Activated CD4-positive, alpha-beta T cell treated with anti-CD3 and anti-CD28 coated beads for 24 hours (primary cell): ENCODE measurements at places on chromosomes 12 and 14.

- no peak for DNase-seq
Observed at GRCh38 chr14:90388437-90388836, 8.4 kb upstream of the CALM1 start.

GRCh38 chr14:100532154-100532861 is 54.9 kb downstream of the BEGAIN start:
- DNase-seq: no peak

DNA sequence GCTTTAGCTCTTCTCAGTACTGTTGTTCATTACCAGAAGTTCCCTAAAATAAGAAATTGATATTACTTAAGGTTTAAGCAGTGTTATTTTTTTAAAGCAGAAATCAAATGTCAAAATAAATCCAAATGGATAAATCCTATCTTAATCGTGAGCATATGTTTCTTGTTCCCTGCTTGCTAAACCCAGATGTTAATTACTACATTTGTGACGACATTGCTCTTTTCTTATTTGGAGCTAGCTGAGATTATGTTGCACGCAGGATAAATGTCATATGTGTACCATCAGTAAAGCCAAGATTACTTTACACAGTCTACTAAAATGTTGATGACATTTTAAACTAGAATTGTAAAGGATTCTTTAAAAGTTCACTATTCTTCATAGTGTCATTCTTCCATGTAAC is 157.5 kb downstream of the PLCZ1 start:
- DNase-seq: no peak

DNA sequence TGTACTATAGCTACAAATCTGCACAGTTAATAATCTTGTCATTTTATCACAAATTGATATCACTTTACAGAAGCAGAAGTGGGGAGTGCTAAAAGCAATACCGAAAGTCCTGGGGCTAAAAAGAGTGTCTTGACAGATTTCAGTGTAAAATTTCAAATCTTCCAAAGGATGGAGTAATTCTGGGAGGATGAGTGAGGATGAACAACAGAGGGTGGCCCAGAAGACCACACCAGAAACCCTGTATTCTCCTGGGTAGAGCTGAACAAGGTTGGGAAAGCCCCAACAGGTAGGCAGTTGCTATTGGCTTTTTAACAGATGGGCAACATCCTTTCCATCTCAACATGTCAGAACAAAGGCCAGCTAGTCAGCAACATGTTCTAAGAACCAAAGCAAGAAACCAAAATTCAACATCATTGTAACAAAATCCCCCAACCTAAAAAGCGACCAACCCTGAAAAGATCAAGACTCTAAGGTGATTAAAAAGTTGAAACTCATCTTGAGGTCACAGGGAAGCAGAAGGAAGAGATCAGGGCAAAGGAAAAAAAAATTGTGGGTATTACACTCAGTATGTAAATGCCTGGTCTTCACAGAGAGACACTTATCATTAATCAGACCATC is 38.8 kb downstream of the CBX5 start:
- no peak for DNase-seq

DNA sequence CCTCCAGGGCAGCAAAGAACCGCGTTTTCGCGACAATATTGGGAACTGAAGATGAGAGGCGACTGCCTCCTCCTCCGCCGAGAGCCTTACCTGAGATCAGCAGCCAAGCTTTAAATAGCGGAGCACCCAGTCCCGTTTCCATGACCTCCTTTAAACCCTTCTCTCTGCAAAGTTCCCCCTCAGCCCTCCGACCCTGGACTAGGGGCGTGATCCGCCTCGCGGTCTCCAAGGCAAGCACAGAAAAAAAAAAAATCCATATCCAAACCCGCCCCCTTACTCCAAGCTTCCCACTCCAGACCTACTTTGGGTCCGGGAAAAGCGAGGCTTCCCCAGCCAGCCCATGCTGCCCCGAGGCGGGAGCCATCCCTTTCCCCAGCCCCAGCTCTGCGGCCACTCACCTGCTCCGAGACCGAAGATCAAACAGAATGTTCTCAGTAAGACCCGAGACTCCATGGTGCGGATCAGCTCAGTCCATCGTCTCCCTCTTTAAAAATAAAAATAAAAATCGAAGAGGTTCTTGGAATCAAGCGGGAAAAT is 630 bp downstream of the NELL2 start:
- DNase-seq: no peak

DNA sequence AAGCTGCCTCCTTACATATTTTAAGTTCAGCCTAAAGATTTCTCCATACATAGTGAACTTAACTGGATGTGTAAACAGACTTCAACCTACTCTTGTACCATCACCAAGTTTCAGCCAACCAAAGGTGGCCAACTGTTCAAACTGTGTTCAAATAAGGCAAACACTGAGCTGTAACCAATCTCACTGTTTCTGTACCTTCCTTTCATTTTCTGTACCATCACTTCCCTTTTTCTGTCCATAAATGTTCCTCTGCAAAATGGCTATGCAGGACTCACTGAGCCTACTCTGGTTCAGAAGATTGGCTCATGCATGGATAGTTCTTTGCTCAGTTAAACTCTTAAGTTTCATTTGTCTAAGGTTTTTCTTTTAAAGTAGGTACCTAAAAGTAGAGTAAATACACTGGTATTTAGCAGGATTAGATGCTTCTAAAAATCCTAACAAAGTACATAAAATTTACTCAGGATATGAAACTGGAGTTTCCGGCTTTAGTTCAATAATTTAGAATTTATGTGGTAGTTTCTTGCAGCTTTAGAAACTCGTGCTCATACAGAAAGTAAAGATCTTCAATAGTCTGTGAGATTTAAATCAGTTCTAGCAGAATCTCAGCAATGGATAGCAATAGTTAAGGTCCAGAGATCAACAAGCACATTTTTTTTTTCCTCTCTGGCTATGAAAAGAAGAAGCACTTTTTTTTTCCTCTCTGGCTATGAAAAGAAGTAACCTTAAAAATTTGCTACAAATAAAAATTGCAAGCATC is 282.0 kb upstream of the PPFIA2 start:
- no peak for DNase-seq

DNA sequence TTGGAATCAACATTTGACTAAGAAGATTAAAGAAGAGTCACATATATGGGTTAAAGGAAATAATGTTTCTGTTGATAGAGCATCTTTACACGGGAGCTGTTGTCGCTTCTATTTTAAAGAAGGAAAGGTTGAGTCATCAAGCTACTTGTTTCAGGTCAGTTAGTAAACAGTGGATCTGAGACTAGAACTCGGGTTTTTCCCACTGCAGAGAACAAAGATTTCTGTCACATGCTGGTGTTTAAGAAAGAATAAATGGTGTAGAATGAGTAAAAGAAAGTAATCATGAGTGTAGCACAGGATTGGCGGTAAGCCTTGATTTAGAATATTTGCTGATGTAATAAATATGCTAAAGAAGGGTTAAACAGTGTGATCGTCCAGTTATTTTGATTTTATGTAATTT is 455.5 kb downstream of the AEBP2 start:
- no peak for DNase-seq

- DNase-seq: no peak
Observed at GRCh38 chr12:105476616-105477015, 146.1 kb downstream of the C12orf75 start.

GRCh38 chr14:73426877-73427276 is 31.5 kb downstream of the NUMB start:
- DNase-seq: no peak

DNA sequence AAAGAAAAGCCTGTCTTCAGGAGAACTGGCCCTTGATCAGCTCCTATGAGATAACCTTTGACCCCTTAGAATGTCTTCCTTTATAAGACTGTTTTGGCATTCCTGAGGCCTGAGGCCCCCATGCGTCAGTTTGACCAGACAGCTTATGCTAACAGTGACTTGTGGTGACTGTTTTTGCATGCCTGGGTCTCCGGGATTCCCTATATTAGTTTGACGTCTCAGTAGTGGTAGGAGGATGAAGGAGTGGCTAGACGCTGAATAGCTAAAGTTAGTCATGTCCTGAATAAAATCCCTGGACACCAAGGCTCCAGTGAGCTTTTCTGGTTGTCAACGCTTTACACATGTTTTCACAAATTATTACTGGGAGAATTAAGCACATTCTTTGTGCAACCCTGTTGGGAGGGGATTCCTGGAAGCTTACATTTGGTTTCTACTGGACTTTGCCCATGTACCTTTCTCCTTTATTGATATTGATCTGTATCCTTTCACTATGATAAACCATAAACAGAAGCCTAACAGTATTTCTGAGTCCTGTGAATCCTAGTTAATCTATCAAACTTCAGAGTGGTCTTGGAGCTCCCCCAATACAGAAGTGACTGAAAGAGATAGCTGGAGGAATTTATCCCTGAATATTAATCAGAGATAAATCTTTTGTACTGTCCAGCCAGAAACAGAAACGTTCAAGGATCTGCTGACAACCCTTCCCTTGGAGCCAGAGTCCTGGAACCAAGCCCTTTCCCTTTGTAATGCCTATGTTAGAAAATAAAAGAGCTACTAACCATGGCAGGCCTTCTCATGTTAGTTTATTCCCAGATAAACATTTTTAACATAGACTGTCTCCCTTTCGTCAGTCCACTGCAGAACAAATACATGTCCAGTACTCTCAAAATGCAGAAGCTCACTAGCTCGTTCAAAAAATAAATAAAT is 479.2 kb downstream of the RPS29 start:
- DNase-seq: no peak

- no peak for DNase-seq
Observed at GRCh38 chr12:106088811-106089485, 49.8 kb downstream of the NUAK1 start.

DNA sequence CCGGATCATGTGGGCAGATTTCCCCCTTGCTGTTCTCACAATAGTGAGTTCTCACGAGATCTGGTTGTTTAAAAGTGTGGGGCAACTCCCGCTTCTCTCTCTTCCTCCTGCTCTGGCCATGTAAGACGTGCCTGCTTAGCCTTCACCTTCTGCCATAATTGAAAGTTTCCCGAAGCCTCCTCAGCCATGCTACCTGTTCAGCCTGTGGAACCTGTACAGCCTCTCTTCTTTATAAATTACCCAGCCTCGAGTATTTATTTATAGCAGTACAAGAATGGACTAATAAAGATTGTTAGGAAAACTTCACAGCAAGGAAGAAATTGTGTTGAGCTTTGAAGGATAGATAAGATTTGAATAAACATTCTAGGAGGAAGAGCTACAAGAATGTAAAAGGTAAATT is 52.1 kb downstream of the KDM5A start:
- DNase-seq: no peak
